ENCODE measurements at places on chromosomes 7 and 10.

DNA sequence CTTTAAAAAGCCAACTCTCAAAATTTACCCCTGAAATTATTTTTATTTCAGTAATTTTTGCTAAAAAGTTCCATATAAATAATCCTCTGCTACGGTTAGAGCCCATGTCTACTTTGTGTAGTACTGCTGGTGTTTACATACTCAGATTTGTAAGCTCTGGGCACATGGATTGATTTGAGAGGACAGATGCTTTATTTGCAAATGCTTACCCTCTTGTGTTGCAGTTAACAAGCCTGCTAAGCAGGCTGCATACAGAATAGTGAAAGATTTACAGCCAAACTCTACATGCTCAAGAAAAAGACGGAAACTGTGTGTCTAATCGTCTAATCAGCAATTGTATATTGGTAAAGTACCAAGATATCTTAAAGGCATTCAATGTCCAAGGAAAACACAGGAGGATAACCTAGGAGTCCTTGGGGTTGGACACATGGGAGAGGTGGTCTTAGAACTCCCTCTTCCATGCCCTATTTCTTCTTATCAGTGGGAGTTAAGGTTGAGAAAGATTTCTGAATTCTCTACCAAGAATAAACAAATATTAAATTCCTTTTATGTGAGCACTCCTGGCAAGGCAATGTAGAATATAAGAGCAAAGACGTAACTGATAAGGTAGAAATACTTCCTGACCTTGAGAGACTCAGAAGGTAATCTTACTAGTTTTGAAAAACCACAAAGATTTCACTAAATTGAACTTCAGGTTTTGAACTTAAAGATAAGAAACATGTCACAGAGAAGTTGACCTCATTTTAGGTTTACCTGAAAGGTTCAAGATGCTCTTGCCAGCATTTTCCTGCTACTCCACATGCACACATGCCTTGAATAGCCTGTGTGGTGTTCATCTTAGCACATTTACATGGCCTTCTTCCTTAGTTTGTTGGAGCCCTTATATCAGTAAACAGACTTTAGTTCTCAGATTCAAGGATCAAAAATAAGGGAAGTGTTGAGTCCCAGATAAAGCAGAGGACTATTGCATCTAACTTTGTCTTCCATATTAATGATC is 1216.5 kb downstream of the SORCS3 start:
- DNase-seq = no peak

DNA sequence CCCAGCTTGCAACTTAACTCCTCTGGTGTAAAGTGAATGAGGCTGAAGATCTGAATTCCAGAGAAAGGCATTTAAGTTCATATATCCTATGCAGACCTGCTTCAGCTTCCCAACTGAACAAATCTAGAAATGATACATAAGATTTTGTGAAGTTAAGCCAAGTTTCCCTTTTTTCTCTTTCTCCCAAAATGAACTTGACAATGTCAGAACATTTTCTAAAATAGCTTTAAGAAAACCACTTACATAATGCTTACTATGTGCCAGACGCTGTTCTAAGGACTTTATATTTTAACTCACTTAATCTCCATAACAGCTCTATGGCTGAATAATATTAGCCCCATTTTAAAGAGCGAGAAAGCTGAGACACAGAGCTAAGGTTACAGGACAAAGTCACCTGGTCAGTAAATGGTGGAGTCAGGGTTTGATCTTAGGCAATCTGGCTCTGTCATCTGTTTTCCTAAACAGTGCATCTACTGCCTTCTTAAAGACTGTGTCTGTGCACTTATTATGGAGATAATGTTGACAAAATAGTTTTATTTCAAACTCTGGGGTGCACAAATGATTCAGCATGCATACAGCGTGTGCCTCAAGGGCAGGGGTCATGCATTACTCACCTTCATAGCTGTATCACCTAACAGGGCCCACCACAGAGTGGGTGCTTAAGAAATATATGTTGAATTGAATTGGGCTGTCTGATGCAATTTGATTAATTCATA is 66.8 kb downstream of the RHOBTB1 start:
- DNase-seq = peak; percentile 14

GRCh38 chr7:134245253-134245652 is 71.5 kb downstream of the SLC35B4 start:
- no peak for DNase-seq

DNA sequence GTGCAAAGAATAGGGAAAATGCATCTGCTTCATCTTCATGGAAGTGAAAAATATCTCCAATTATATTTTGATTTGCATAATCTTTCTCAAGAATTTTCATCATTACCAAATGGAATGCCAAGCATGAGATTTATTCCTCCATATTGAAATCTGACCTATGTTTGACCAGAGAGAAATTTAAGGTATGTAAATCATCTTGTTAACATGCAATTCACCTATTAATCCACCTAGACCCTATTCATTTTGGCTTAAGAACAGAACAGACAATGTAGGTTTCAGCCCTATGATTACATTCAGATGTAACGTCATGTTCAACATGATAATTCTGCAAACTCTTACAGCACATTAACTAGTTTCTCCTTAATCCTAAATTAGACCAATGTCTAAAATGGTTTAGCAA is 30.8 kb upstream of the TMEM140 start:
- DNase-seq = no peak

- DNase-seq = no peak
Measured at GRCh38 chr7:114107522-114107921, 188.7 kb upstream of the PPP1R3A start.

DNA sequence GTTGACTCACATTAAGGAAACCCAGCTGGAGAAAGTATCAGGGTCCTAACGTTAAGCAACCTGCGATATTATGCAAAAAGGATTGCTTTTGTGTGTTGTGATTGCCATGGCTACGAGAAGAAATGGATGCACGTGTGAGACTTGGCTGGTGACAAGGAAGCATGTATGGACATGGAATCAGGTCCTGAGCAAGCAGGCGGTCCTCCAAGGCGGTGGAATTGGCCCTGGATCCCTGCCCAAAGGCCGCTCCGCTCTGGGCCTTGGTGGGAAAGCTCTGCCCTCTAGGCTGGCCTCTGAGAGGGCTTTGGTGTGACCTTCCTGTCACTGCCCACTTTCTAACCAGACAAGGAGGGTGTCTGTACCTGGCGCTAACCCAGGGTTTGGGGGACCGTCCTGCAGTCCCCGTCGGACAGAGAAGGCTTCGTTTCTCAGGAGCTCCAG is 192.1 kb downstream of the EBF3 start:
- DNase-seq = no peak

- DNase-seq = no peak
Measured at GRCh38 chr10:126910798-126911197, 5.6 kb downstream of the DOCK1 start.

DNA sequence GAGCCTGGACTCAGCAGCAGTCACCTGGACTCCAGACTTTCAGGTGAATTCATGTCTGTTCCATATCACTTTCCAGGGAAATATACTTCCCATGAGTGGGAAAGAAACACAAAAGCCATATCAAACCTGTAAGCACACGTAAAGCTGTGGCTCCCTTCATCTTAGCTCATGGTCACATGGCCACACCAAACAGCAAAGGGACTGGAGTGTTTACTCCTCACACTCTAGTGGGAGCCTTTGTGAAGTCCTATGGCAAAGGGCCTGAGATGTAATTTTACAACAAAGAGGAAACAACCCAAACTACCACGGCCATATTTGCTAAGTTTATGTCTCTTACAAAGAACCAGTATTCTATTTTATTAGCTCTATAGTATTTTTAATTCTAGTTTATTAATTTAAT is 16.3 kb downstream of the SFTPA1 start:
- DNase-seq = no peak

Data from spinal cord (tissue), 10 donors.